ENCODE measurements at places on chromosomes 4 and X.

- DNase-seq: peak; percentile 39
Measured at GRCh38 chrX:2691543-2692220, 587 bp downstream of the CD99 start.

DNA sequence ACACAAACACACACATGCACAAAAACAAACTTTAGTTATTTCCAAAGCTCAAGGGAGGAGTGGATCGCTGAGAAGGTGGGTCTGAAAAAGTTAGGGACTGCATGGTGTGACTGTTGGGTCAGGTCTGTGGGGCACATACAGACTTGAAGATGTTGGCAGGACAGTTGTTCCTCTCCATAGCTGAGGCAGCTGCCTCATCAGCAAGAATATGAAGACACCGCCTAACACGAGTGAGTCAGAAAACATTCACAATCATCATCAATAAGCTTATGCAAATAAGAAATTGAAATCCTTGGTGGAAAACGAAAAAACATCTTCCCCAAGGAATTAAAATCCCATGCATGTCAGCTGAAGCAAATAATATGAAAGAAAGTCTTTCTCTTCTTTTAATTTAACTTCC, 148.0 kb downstream of the COL25A1 start:
- no peak for DNase-seq

GRCh38 chrX:15566244-15566643, 34.5 kb downstream of the ACE2 start:
- DNase-seq: no peak

DNA sequence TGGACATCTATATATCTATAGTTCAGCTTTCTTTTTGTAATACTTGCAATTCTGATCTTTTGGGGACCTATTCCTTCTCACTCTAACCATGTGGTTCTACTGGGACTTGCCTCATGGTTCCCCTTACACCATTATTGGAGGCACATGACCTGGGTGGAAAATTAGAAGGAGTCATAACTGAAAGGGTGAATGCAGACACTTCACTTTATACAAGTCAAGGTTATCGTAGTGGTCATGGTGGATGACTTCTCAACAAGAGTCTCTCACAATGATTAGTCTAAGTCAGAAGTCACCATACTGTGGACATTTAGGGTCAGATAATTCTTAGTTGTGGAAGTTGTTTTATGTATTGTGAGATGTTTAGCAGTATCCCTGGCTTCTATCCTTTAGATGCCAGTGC, 10.5 kb upstream of the EIF4E start:
- no peak for DNase-seq

DNA sequence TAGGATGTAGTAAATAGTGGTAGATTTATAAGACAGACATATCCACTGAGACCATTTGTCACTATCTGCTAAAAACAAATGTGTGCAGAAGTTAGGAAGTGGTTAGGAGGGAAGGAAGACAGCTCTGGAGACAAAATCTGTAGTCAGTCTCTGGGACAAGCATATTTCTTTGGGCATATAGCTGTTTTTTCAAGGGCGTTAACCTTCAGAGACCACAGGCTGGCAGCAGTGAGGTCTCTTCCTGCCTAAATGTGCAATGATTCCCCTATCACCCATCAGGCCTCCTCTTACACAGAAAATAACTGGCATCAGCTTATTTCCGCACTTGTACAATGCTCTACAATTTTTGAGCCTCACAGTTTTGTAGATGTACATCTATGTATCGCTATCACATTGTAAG, 6.5 kb downstream of the TMEM150C start:
- no peak for DNase-seq

DNA sequence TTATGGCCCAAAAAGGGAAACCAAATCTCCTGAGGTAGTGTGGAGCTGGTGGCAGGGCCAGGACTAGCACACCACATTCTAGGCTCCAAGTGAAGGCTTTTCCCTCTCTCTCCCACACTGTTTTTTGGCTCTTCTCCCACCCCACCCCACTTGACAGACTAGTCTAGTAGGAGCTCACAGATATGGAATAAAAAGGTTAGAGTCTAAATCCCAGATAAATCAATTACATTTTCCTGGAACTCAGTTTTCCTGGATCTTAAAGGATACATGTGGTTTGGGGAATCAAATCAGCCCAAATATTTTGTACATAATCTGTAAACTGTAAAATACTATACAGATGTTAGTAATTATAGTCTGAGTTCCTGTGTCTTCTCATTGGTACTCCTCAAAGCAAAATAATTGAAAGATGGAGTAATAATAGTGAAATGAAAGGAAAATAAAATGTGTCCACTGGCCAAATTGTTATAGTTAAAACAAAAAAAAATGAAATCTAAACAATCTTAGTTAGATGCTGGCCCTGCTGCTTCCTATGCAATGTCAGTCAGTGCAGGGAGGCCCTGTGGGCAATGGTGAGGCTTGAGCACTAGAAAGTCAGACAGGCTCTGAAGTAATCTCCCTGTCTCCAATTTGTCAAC, 370.4 kb upstream of the CPEB2 start:
- DNase-seq: no peak

DNA sequence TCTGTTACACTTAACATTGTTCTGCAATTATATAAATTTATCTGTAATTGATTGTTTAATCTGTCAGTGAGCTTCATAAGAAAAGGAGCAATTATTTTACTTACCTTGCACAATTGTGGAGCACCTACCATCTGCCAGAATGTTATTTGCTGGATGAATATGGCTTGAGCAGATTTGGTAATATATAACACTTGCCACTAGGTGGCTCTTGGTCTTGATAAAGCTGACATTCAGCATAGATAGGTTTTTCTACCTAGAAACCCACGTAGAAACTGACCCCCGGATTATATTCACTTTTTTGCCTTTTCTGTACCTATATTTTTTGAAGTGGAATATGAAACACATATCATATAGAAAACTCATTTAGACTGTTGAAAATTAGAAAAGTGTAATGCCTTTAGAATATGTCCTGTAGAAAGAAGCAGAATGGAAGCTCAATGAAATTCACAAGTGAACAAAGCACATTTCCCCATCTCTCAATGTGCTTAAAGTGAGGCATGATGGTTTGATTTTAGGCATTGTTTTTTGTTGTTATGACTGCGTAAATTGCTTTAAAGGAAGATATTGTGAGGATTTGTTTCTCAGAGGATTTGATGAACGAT, 9.5 kb downstream of the RBPJ start:
- DNase-seq: peak; percentile 18

- no peak for DNase-seq
Measured at GRCh38 chr4:104015680-104016079, 295.9 kb upstream of the TACR3 start.

DNA sequence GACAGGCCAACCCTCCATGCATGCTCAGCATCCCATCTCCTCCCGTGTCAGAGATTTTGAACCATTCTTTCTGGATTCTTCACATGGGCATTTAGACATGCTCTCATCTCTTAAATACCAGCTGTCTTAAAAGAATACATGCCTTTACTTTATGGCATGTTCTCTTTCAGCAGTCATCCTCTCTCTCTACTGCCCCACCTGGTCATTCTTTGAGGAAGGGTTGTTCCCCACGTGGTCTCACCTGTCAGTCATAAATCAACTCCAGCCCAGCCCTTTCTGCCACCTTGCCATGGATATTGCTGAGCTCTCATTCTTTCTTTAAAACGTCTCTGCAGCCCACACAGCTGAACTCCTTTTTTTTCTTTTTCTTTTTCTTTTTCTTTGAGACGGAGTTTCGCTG, 111.3 kb downstream of the ARHGAP10 start:
- DNase-seq: no peak

GRCh38 chr4:124318292-124318691, 394.2 kb downstream of the ANKRD50 start:
- no peak for DNase-seq

DNA sequence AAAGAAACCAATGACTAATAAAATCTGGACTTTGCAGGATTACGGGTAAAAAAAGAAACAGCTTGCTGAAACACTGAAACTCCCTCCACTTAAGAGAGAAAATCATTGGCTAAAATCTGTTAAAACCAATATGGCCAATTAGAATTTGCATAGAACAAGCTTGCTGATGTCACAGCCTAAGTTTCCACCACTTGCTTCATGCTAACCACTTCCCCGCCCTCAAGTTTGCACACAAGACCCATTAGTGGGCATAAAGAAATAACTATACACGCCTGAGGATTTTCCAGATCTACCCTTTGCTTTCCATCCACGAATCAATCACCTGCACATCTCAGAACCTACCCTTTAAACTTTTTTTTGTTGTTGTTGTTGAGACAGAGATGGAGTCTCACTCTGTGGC, 42.7 kb upstream of the PHEX start:
- no peak for DNase-seq

DNA sequence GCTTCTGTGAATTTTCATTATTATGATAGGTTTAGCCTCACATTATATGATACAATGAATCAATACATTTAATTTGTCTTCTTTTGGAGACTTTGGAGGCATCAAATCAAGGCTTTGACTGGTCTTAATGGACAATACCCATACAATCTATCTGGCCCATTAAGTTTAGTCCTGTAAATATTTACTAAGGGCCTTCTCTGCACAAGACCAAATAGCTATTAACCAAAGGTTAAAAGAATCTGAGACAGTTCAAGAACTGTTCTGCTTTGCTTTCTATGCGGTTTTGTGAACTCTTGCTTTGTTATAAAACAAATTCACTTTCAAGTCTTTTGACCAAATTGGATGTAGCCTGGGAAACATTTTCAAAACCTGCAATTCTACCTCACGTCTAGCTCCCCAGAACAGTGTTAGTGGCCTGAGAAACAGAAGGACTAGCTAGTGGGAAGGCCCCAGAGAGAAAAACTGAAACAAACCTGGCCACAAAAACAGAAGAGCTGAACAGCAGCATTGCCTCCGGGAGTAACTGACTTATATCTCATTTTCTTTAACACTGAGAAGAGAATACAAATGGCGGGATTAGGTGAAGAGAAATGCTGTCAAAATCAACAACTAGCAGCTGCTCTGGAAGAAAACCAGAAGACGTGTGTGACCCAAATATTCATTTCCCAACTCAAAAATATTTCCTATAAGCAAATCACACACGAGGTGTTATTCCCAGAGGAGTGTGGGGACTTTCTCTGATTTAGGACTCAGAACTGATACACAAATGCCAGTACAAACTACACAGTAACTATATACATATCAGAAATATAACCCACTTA, 548 bp downstream of the TLR1 start:
- peak; percentile 43 for DNase-seq

DNA sequence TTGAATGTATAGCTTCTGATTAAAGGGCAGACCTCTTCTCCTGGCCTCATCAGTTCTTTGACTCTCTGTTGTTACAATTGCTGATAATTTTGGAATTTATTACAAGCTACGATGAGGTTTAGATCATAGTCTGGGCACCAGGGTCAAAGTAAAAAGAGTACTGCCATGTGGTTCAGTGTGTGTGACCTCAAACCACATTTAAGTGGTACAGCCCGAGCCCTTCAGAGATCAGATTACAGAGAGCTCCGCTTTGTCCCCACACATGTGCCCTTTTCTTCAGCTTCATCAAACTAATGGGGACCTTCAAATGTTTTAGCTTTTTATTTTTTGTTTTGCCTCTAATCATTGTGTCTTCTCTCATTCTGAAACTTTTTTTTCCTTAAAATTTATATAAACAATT, 37.1 kb downstream of the SPANXN2 start:
- no peak for DNase-seq

- no peak for DNase-seq
Measured at GRCh38 chrX:132353430-132353829, 134.2 kb upstream of the RAP2C start.

DNA sequence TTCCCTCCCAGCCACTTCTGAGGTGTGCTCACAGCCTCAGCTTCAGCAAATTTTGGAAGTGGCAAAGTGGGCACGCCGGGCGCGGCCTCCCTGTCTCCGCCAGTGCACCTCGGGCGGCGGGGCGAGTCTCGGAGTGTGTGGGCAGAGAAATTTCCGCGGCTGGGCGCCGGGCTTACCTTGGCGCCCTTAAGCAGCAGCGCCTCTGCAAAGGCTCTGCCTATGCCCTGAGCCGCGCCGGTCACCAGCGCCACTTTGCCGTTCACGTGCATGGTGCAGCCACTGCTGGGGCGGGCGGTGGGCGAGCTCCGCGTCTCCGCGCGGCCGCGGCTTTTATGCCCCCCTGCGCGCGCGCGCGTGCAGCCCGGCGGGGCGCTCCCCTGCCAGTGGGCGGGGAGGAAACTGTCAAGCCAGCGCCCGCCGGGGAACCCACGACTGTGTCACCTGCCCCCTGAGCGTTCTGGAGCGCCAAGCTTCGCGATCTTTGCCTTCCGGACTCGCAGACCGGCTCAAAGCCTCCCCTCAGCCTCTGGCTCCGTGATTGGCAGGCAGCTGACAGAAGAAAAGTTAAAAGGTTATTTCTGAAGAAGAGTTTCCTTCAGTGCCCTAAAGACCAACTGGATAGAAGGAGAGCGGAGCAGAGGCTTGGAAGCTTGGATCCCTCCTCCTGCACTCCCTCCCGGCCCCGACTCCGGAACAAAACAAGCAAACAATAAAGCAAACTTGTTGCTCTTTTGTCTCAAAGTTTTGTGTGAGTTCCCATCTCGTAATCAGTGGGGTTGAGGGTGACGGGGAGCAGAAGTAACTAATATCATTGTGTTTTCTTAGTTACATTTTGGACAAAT, at the start of gene HPGD:
Gene HPGD (minus strand): TSS at position 306 of the 842 bp plus-strand sequence. CDS start 37 bp downstream, at position 269.
- DNase-seq: peak; percentile 74

DNA sequence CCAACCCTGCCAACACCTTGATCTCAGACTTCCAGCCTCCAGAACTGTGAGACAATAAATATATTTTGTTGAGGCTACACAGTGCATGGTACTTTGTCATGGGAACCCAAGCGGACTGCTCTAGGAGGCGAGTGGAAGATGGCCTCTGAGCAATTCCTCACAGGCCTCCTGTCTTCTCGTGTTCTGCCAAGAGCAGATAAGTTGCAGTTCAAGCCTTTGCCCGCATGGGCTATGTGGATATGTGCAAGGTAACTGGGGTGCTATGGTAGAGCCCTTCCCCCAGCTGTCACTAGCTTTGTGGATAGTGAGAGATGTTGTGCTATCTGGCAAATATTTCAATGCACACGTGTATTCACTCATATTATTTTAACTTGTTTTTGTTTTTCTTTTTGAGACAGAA, 156.0 kb upstream of the BCOR start:
- DNase-seq: no peak

DNA sequence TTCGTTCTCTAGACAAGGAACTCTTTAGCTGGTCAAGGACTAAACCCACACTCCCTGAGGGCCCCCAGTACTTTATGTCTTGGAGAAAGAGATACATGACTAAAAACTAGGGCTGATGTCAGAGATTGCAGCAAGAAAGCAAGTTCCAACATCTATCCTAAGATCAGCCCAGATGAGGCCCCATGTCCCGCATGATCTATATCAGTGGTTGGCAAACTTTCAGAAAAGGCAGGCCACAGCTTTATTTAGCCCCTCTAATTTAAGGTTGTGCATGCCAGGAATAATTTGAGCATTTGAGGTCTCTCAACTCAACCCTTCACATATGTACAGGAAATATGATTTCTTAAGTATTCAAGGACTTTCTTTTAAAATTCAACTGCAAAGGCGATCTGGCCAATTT, 44.1 kb upstream of the FRMD7 start:
- DNase-seq: no peak

All from CD4-positive, alpha-beta T cell treated with Interleukin-6 for 4 hours (primary cell).